Activated CD4-positive, alpha-beta memory T cell treated with anti-CD3 and anti-CD28 coated beads for 36 hours (primary cell): ENCODE measurements at places on chromosomes 1 and 21.

DNA sequence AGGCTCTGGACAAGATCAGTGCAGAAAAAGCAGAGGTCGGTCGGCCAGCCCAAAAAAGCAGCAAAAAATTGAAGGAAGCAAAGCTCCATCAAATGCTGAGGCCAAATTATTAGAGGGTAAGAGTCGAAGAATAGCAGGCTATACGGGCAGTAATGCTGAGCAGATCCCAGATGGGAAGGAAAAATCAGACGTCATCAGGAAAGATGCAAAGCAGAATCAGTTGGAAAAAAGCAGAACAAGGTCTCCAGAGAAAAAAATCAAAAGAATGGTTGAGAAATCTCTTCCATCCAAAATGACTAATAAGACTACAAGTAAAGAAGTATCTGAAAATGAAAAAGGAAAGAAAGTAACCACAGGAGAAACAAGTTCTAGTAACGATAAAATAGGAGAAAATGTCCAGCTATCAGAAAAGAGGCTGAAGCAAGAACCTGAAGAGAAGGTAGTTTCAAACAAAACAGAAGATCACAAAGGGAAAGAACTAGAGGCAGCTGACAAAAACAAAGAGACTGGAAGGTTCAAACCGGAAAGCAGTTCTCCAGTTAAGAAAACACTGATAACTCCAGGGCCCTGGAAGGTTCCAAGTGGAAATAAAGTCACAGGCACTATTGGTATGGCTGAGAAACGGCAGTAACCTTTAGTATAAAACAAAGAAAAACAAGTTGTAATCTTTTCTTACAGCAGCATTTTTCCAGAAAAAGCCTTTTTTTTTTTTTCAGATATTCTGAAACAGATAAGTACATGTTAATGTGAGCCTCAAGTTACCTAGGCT is 75.7 kb downstream of the PHTF1 start:
- no peak for DNase-seq

- DNase-seq = no peak
These were observed 99.2 kb upstream of the BTG3 start for GRCh38 chr21:17711896-17712295.

- DNase-seq = no peak
These were observed 174.8 kb downstream of the ASTN1 start for GRCh38 chr1:176989754-176990153.

DNA sequence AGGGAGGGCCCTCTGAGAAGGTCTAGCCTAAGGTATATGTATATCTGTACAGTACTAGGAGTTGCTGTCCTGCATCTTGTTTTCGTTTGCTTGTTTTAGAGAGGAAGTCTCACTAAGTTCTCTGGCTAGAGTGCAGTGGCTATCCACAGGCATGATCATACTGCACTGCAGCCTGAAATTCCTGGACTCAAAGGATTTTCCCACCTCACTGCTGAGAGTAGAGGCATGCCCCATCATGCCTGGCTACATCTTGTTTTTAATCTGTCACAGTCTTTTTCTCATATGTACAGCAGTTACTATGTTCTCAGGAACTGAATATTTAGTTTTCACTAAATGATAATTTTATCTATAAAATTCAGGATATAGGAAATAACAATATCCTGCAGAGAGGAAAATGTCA is 15.3 kb upstream of the PYHIN1 start:
- DNase-seq = no peak

- DNase-seq = no peak
These were observed 6.3 kb downstream of the SLC9A1 start for GRCh38 chr1:27148591-27148990.

GRCh38 chr1:227411066-227411465 is 92.8 kb upstream of the CDC42BPA start:
- no peak for DNase-seq

- DNase-seq = no peak
These were observed 12.2 kb downstream of the CRABP2 start for GRCh38 chr1:156692925-156693847.

- DNase-seq = no peak
These were observed 24.7 kb upstream of the SLC44A3 start for GRCh38 chr1:94795434-94795833.
